ENCODE measurements at places on chromosomes 13 and 19.

DNA sequence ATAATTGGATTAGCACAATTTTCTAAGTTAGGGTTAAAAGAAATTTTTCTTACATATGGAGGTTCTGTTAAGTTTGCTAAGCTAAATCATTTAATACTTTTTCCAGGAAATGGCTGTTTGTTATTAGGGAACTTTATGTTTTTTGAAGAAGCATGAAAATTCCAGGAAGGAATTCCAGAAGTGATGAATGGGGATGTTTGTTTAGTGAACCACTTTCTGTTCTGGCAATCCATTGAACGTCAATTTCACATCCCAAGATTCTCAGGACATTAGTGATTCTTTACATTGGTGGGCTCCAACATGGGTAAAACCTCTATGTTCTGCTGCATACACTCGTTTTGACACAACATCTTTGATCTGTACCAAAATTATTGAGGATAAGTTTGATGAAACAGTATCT lies 534.4 kb downstream of the IRS2 start:
- DNase-seq, result no peak

DNA sequence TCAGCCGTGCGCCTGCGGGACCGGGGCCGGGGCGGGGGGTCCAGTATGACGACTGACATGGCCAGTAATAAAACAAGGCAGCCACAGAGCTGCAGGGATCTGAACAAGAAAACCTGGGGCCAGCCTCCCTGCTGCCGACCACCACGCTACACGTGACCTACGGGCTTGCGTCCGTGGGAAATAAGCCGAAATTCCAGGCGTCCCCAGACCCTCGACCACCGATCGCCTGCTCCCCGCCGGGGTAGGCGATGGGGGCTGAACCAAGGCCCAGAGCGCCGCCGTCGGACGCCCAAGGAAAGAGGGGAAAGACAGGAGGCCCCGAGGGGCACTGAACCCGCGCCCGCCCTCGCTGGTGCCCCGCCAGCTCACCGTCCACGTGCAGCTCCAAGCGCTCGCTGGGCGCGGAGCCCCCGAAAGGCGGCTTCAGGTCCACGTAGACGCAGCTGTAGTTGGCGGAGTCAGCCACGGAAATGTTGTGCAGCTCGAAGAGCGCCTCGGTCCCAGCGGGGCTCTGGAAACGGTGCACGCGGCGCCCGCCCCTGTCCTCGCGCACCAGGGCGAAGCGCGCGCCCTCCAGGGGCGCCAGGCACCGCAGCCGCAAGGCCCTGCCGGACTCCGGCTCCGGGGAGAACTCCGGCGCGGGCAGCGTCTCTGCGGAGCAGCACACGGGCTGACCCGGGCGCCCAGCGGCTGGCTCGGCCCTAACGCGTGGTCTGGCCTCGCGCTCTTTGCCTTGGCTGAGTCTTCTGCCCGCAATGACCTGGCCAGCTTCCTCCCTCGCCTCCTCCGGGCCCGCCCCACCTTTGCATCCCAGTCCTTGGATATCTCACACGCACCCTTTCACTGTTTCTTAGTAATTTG lies 3.1 kb downstream of the A1BG start:
- DNase-seq, result no peak

GRCh38 chr19:49490287-49491029 lies 3.0 kb downstream of the RPL13A start:
- no peak for DNase-seq

- DNase-seq, result peak; percentile 86
Measured at GRCh38 chr19:7507884-7508283, 8.0 kb upstream of the ZNF358 start.

DNA sequence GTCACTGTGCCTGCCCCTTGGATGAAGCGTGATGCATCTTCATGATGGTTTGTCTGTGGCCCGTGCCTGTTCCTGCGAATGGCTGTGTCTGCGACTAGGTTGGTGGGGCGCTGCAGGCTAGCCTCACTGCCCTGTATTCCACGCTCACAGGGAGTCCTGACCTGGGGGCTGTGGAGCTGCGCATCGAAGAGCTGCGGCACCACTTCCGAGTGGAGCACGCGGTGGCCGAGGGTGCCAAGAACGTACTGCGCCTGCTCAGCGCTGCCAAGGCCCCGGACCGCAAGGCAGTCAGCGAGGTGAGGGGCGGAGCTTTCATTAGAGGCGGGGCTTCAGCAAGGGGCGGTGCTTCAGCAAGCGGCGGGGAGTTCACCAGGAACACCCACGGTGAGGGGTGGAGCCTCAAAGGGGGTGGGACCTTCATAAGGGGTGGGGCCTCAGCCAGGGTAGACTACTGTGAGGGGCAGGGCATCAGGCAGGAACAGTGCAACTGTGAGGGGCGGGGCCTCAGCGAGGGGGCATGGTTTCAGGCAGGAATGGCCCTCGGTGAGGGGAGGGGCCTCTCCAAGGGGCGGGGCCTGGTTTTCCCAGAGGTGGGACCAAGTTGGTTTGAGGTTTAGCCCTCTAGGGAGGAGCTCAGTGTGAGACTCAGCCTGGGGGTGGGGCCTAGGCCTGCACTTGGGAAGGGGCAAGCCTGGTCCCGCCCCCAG lies 17.2 kb downstream of the PKN1 start:
- peak; percentile 57 for DNase-seq
